Heart left ventricle (tissue), 16 donors: ENCODE measurements at places on chromosomes 2 and 18.

GRCh38 chr2:239456940-239457339, 56.1 kb upstream of the HDAC4 start:
- DNase-seq = no peak

DNA sequence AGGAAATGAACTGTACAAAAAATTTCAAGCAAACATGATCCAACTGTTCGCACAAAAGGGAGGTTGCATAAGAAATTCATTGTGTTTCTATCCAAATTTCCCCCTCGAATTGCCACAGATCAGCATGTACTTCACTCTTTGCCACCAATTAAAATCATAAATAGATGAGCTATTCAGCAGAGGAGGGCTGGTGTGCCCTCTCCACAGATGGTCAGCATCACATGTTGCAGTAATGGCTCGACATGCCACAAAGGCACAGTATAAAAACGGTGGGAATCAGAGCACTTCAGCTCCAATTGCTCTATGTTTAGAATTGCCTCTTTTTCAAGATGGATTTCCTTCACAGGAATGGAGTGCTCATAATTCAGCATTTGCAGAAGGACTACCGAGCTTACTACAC, at the start of gene G6PC2:
G6PC2 (plus strand) TSS at position 289 of the 400 bp plus-strand sequence; CDS start at position 330, 41 bp downstream.
- no peak for DNase-seq

DNA sequence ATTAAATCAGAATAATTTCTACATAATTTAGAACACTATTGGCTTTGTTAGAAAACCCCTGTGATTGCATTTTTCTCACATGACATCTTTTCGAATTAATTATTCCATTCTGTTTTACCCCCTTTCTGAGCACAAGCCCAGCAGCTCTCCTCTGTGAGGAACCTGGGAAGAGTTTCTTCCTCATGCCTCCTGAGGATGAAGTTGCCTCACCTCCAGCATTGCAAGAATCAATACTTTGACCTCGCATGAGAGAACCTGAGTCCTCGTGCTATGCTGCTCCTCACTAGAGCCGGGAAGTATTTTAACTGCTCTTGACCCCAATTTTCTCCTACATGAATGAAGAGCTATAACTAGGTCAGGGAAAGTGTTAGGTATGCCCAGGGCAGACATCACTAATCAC, 77.1 kb upstream of the RAPH1 start:
- DNase-seq = no peak

DNA sequence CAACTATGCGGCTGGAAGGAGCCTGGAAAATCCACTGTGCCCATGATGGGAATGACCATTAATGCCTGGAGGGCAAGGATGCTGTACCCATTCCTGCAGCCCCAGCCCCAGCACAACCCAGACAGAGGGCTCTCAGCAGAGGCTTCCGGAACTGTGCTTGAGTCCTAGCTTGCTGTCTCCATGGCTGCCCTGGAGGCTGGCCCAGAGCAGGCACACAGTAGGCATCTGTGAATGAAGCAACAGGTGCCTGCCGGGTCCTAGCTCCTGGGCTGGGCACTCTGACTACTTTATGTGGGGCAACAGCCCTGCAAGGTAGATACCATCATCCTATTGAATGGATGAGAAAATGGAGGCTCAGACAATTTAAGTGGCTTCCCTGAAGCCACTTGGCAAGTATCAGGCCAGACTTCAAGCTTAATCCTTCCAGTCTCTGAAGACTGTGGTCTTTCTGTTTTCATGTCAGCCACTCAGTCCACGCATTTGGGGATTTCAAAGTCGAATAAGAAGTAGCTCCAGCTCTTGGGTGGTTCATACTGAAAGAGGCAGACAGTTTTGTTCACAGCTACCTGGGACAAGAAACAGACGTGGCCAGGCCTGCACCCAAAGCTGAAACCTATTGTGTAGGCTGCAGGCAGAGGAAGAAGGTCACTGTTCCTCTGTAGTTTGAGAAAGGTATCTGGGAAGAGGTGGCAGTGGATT, 237.5 kb downstream of the ZBTB7C start:
- DNase-seq = no peak

DNA sequence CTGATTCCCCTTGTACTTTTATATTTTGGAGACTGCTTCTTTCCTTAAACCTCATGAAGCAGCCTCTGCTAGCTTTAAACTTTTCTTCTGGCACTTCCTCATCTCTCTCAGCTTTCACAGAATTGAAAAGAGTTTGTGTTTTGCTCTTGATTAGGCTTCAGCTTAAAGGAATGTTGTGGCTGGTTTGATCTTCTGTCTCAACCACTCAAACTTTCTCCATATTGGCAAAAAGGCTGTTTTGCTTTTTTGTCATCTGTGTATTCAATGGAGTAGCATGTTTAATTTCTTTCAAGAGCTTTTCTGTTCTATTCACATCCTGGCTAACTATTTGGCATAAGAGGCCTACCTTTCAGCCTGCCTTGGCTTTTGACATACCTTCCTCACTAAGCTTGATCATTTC, 36.3 kb upstream of the MSTN start:
- DNase-seq = no peak

DNA sequence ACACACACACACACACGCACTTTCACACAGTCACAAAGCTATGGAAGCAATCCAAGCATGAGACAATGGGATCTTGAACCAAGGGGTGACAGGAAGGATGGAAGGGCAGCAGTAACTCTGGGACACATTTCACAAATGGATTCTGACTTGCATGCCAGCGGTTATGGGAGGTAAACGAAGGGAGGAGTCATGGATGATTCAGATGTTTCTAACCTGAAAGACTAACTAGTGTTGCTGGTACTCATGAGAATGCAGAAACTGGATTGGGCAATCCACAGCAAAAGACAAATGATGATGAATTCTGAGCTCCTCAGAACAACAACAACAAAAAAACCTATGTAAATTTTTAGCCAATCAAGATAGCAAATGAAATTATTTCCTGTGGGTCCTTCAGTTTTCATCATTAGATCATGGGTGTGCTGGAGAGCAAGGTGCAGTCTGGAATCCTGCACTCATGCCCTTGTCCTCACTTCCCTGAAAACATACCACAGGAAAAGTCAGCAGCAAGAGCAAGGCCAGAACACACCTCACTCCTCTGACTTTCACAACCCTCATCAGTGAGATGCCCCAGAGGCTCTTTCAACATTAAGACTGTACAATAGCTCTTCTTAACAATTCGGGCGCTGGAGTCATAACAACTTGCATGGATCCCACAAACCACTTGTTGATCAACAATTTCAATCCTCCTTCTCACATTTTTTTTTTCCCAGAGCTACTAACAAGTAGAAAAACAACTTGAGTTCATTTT, 32.6 kb downstream of the ABCA12 start:
- DNase-seq = no peak

- no peak for DNase-seq
These were observed 451.3 kb upstream of the TMEFF2 start for GRCh38 chr2:192645811-192646598.

- DNase-seq = peak; percentile 57
These were observed 101.4 kb downstream of the NFATC1 start for GRCh38 chr18:79496978-79497637.

- DNase-seq = no peak
These were observed 6.3 kb downstream of the ADRA2B start for GRCh38 chr2:96109931-96110511.

- no peak for DNase-seq
These were observed 57.5 kb downstream of the SLC35F5 start for GRCh38 chr2:113698892-113699447.

DNA sequence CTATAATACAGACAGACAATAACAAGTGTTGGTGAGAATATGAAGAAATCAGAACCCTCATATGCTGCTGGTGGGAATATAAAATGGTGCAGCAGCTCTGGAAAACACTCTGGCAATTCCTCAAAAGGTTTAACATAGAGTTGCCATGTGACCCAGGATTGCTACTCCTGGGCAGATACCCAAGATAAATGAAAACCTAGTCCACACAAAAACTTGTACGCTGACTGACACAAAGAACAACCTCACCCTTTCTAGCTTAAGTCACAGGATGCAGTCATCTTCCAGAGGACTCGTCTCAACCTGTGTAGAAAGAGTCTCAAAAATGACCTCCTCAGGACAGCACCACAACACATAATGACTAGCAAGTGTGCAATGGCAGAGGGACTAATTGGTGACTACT, 71.6 kb upstream of the ACAA2 start:
- no peak for DNase-seq

DNA sequence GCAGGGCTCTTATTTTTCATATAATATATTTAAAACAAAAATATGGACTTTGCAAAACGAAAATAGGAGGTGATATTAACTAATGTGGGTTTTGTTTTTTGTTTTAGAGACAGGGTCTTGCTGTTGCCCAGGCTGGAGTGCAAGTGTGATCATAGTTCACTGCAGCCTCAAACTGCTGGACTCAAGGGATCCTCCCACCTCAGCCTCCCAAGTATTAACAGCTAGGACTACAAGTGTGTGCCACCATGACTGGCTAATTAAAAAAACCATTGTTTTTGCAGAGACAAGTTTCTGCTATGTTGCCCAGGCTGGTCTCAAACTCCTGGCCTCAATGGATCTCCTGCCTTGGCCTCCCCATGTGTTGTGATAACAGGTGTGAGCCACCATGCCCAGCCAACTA, 70.4 kb upstream of the FZD5 start:
- no peak for DNase-seq

DNA sequence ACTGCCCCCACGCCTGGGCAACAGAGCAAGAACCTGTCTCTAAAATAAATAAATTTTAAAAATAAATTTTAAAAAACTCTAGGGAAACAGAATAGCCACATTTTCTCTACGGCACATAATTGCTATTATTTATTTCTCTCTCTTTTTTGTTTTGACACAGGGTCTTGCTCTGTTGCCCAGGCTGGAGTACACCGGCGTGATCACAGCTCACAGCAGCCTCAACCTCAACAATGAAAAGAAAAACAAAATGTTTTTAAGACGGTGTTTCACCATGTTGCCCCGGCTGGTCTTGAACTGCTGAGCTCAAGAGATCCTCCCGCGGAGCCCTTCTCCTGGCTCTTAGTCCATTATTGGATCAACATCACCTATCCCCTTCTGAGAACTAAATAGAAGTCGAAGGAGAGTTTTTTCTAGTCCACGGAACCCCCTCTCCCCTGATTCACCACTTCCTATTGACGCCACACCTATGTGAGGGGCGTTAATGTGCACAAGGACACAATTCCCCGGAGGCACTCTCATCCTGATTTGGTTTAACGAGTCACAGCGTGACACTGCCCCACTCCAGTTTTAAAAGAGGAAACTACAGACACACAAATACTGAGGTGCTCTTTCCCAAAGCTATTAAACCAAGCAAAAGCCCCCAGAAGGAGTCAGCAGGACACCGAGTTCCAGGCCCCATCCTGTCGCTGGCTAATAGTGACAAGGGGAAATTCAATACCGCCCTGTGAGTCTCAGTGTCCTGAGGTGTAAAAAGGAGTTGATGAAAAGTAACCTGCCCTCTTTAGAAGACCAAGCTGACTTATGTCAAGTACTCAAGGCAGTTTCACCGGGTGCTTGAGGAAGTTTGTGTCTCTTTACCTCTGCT, 1.1 kb downstream of the NPC1 start:
- peak; percentile 33 for DNase-seq

GRCh38 chr2:9565436-9566153, 10.0 kb upstream of the ADAM17 start:
- DNase-seq = peak; percentile 81

DNA sequence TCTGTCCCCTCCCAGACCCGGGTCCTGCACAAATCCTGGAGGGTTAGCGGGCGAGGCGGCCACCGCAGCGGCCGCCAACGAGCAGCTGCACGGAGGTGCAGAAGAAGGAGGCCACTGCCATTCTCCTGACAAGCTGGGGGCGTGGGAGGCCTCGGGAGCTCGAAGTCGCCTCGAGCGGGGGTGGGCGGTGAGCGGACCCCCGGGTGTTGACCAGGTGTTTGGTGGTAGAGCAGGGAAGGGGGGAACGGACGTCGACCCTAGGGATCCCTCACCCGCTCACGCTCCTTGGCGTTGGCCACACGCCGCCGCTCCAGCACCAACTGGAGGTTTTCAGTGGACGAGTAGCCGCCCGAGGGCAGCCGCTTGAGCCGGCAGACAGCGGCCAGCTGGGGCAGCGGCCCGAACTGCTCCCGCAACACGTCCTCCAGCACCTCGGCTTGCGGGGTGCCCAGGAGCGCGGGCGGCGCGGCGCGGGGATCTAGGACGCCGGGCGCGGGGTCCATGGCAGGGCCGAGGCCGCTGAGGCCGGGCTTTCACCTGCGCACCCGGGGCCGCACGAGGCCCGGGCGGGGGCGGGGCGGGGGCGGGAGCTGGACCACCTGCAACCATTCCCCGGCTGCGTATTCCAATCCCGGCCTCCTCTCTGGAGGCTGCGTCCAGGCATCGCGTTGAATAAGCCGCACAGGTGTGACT, at the start of gene FIGLA:
FIGLA (minus strand) TSS at position 508 of the 693 bp plus-strand sequence; CDS start at position 503, 5 bp downstream.
- DNase-seq = no peak

DNA sequence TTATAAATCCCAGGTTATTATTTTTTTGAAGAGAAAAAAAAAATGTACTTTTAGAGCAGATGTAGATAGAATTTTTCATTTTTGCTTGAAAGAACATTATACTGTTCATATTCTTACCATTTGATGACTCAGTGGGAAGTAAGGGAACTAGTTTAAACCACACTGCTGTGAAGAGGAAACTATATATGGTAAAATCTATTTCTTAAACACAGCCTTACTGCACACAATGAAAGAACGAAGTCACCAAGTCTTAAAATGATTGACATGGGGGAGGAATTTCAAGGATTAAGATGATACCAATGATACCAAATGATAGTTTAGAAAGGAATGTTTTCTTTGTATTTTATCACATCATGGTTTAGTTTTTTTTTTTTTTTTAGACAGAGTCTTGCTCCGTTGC, 5.0 kb downstream of the ACTR2 start:
- DNase-seq = no peak

DNA sequence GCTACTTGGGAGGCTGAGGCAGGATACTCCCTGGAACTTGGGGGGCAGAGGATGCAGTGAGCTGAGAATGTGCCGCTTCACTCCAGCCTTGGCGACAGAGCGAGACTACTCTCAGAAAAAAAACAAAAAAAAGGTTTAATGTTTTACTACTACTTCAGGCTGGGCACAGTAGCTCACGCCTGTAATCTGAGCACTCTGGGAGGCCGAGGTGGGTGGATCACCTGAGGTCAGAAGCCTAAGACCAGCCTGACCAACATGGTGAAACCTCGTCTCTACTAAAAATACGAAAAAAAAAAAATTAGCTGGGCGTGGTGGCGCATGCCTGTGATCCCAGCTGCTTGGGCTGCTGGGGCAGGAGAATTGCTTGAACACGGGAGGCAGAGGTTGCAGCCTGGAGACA, 75.7 kb upstream of the ATIC start:
- no peak for DNase-seq

DNA sequence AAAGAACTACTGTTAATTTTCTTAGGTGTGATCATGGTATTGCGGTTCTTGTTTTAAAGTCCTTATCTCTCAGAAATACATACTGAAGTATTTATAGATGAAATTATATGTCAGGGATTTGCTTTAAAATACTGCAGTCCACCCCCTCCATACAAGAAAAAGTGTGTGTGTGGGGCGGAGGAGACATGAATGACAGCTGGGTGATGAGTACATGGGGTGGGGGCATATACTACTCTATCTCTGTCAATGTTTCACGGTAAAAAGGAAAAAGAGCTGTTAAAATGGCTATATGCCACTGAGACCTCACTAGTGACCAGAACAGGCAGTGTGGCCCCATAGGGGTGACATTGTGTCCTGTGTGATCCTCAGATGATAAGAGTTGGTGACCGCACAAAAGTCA, 54.1 kb downstream of the SPRED2 start:
- no peak for DNase-seq

- DNase-seq = no peak
These were observed 58.7 kb upstream of the ACTR3 start for GRCh38 chr2:113831161-113831560.
